ENCODE measurements at places on chromosomes 5 and 9.
A peak's percentile ranks its signal among the peaks of the same experiment; 100 is the strongest.

GRCh38 chr5:80174790-80175189, 81.1 kb downstream of the SERINC5 start:
- DNase-seq = no peak

GRCh38 chr5:68922172-68922987, 171.4 kb upstream of the SLC30A5 start:
- DNase-seq = no peak

GRCh38 chr9:107635101-107635802, 145.7 kb upstream of the KLF4 start:
- no peak for DNase-seq

DNA sequence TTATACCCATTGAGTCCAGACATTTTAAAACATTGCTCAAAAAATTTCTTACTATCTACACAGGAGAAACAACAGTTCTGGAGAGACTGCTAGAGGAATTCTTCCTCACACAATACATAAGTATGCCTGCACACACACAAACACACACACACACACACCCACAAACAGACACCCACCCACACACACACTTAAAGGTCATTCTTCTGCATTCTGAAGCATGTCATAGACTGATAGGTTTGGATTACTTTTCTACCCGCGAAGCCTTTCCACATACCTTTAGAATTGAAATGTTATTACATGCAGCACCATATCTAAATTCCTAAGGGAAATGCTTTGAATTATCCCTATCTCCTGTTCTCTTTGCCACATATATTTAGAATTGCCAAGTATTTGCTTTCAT, 80.2 kb downstream of the FAM174A start:
- no peak for DNase-seq

- DNase-seq = no peak
These were observed 445.0 kb upstream of the RIOK2 start for GRCh38 chr5:97628031-97628430.

GRCh38 chr9:99819856-99820684, 1.6 kb upstream of the NR4A3 start:
- DNase-seq = peak; percentile 81

GRCh38 chr5:154881986-154882385, 23.6 kb downstream of the CNOT8 start:
- DNase-seq = no peak

- no peak for DNase-seq
These were observed 9.1 kb upstream of the DNAJC25 start for GRCh38 chr9:111621895-111622480.

DNA sequence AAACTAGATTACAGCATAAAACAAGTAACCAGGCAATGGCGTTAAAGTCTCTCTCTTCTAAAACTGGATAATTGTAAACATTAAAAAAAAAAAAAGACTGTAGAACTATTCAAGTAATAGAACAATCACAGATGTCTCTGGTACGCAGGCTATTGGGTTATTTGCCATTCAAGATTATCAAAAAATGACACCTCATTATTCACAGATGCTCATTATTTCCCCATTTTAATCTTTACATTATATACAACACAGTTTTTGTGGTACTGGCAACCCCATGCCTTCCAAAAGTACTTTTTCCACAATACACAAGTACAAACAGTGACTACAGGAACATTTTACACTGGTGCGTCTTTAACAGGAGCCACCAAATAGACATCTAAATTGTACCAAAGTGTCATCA, 109.4 kb downstream of the ZNF608 start:
- DNase-seq = no peak

GRCh38 chr5:58016358-58016757, 443.5 kb downstream of the PLK2 start:
- DNase-seq = no peak

DNA sequence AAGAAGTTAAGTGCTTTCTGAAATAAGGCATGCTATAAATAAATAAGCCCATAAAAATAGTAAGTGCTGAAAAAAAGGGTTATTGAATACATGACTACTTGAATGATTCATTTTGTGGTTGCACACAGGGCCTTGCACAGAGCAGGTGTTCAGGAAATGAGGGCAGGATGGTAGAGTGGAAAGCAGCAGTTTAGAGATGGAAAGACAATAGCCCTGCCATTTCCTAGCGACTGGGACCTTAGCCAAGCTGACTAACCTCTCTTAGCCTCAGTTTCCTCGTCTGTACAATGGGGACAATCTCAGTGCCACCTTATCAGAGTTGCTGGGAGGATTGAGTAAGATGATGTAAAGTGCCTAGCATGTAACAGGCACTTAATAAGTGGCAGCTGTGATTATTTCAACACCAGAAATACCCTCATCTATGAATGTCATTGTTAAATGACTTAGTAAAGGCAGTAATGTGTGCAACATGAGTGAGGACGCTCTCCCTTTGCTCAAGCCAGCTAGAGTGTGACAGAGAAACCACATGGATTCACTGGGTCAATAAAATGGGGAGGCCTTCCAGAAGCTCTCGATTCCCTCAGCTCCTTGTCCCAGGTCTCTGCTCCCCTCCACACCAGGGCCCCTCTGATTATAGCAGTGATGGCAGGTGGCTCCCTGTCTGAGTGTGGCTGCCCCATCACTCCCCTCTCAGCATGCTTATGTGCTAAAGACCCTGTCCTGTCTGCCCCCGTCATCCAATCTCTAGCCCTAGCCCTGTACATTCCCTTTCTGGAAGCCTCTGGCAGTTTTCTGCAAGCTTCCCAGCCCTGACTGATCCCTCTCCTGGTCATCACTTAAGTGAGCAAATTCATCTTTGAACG, 16.0 kb upstream of the PHF19 start:
- peak; percentile 33 for DNase-seq

DNA sequence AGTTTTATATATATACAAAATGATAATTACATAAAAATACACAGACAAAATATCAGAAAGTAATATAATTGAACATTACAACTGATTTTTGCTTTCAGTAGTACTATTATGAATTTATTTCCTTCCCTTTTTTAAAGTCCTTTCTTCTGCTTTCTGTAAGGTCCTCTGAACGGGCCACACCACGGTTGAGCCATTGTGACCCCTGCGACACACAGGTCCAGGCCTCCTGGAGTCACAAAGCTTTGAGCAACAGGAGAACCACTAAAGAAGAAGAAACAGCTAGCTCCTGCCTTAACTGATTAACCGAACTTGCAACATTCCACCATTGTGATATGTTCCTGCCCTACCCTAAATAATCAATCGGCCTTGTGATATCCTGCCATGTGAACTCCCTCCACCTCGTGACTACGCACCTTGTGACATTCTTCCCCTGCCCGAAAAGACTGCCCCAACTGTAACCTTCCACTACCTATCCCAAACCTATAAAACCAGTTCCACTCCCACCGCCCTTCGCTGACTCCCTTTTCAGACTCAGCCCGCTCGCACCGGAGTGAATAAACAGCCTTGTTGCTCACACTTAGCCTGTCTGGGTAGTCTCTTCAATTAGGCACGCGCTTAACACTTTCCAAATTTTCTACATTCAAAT, 375.0 kb upstream of the RFX3 start:
- no peak for DNase-seq

- no peak for DNase-seq
These were observed 29.8 kb downstream of the TCF7 start for GRCh38 chr5:134143944-134144941.

GRCh38 chr5:75831561-75831960, 114.3 kb upstream of the POC5 start:
- no peak for DNase-seq

GRCh38 chr9:8679371-8679822, 879.8 kb upstream of the DMAC1 start:
- DNase-seq = no peak

DNA sequence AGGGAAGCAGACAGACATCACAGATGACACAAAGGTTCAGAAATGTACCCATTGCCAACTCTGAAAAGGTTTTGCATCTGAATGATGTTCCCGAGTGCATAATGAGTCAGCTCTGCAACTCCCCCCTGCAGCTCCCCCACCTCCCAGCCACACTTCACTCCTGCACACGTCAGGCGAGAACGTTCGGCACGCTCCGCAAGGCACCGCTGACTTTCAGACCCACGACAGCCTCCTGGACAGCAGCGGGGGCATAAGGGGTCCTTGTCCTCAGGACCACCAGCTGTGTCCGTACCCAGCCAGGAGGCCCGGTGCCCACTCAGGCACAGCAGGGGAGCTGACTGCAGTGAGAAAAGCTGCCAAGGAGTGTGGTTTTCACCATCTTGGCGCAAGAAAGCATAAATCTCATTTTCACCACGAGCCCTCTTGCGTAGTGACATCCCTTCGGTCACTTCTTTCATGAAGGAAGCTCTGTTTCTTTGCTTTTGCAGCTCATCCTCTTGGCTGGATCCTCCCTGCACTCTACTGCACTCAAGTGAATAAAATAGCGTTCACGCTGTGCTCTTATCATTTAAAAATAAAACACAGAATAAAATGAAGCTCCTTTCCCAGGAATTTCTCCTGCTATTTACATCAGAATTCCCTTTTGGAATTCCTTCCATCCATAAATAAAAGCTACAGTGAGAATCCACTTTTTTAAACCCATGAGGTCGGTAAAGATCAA, 9.9 kb downstream of the GFPT2 start:
- DNase-seq = no peak

DNA sequence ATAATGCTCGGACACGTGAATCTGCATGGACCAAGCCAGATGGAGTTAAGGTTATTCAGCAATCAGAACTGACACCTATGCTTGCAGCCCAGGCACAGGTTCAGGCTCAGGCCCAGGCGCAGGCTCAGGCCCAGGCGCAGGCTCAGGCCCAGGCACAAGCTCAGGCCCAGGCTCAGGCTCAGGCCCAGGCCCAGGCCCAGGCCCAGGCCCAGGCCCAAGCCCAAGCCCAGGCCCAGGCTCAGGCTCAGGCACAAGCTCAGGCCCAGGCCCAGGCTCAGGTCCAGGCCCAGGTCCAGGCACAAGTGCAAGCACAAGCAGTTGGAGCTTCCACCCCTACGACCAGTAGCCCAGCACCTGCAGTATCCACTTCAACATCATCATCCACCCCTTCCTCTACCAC, 11.8 kb downstream of the TCERG1 start:
- DNase-seq = no peak

GRCh38 chr5:128684961-128685360, 146.9 kb upstream of the FBN2 start:
- no peak for DNase-seq

DNA sequence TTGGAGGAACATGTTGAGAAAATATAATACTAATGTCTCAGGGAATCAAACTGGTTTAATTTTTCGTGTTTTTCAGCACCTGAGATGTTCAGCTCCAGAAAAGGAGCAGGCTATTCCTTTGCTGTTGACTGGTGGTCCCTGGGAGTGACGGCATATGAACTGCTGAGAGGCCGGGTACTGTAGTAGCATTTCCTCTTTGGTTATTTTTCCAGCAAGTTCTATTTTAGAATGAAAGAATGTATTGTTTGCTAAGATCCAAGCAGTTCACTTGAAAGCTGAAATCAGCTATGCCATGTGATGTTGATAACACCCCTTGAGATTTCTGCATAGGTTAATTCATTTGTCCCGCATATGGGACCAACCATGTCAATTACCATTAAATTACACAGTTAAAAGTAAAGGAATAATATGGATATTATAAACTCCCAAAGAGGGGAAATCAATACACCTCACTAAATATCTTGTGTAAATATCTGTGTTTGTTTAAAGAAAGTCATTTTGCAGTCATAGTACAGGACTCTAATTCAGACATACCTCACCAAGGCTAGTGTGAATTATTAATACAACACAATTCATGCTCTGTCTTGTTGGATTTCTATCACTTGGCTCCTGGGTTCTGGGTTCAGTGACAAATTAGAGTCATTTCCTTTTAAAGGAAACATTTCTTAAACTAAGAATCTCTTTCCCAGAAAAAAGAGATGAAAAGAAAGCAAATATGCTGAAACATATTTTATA, 126.8 kb downstream of the STK32A start:
- no peak for DNase-seq

DNA sequence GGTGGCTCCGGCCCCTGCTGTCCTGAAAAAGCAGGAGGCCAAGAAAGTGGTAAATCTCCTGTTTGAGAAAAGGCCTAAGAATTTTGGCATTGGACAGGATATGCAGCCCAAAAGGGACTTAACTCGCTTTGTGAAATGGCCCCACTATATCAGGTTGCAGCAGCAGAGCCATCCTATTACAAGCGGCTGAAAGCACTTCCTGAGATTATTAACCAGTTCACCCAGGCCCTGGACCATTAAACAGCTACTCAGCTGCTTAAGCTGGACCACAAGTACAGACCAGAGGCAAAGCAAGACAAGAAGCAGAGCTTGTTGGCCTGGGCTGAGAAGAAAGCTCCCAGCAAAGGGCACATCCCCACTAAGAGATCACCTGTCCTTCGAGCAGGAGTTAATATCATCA, 89.7 kb downstream of the MLLT3 start:
- DNase-seq = no peak

- DNase-seq = no peak
These were observed 23.2 kb upstream of the TBC1D9B start for GRCh38 chr5:179930788-179931473.

DNA sequence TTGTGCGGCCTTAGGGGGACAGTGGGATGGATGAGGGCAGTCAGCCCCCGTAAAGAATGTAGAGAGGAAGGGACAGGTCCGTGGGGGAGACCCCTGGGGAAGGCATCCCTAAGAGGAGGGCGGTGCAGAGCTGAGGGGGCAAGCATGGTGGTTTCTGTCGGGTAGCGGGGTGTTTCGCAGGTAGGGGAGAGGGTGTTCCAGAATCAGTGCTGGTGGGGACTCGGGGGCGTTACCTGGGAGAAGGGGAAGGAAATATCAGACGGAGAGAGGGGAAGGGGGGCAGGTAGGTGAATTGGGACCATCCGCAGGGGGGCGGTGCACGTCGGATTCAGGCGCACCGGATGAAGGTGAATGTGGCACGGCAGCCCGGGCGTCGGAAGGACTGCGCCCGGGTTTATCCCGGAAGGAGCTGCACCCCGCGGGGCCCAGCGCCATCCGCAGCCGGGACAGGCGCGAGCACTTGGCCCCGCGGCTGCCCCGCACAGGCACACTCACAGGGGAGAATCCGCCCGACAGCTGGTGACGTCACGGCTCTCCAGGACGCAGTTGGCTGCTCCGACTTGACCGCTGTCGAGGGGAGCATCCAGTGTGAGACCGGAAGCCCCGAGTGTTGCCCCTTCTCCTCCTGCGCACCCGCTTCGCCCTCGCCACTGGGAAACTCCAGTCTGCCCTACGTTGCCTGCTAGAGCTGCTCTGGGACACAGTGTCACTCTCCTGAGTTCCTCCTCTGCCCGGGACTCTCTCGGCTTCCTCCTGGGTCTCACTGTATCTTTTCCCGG, 1.3 kb downstream of the CD72 start:
- DNase-seq = peak; percentile 61

DNA sequence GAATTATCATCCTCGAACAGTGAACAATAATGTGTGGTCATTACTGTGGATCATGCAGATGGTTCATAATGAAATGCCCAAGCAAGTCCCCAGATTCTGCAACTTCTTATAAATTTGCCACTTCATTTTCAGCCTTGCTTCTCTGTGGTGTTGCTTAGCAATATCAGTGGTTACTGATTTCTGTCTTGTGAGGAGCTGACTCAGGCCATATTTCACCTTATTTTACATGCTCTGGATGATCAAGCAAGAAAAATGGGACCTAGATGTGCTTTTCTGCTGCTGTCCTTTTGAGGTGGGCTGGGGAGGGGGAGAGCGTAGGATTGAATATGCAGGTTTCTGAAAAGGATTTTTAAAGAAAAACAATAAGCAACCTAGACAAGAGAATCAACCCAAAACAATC, 188.3 kb downstream of the SLC24A2 start:
- DNase-seq = no peak

Measured in activated naive CD4-positive, alpha-beta T cell (primary cell).